ENCODE measurements at places on chromosomes 11 and 22.

DNA sequence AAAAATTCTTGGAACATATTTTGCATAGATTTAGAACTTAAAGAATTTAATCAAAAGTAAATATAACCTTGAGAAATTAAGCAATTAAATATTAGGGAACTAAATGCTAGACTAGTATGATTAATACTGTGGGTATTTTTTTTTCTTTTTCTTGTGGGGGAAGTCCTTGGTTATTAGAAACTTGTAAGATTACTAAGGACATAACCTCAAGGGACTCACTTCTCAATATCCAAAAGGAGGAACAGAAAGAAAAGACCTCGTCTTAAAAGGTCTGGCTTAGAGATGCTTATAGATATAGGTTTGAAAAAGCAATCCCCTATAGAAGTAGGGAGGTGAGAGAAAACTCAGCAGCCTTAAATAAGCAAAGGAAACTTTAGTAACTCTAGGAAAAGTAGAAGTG lies 368.5 kb downstream of the INSC start:
- no peak for DNase-seq

- DNase-seq = no peak
These were observed 134.2 kb downstream of the DSCAML1 start for GRCh38 chr11:117662671-117663269.

DNA sequence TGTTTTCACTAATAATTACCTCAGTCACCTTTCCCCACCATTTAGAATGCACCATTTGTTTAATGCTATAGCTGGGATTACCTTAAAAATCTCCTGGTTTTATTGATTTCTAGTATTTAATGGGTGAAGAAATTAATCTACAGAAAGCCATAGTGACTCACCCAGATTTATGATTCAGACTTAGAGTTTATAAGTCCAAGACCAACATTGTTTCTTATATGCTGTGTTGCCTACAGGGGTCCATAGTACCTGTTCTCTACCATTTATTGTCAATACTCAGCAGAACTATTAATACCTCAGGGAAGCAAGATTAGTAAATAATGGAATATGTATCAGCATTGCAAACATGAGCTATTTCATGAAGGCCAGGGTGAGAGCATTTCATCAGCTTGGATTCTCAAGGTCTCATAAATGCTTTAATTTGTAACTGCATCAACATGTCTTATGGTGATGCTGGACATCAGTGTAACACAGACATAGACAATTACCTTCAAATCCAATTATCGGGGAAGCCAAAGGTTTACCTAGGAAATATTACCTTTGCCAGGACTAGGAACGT lies 8.0 kb upstream of the MS4A7 start:
- DNase-seq = no peak

GRCh38 chr11:76604081-76604625 lies 66.4 kb downstream of the LRRC32 start:
- DNase-seq = no peak

DNA sequence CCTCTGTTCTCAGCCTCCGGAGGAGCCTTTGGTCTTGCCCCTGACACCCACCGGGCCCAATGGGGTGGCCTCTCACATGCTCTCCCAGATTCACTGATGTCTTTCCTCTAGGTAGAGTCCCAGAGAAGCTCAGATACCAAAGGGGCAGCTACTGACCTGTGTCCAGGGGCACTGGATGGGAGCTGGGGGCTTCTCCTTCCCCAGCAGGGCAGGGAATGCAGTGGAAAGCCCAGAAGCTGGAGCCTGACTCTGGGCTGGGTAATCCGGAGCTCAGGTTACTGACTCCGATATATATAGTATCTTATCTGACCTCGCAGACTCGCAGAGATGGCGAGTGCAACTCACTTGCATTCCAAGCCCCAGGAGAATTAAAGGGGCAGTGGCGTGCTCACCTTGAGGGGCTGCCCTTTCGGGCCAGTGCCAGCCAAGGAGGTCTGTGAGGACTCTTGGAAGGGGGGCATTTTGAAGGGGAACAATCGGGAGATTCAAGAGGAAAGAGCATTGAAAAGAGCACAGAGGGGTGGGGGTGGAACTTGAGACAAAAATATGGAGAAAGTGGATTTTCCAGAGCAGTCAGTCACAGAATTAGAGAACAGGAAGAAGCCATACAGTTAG lies 2.5 kb downstream of the USP2 start:
- no peak for DNase-seq

- peak; percentile 6 for DNase-seq
These were observed 23.2 kb downstream of the CAPN1 start for GRCh38 chr11:65204646-65205601.

- no peak for DNase-seq
These were observed 24.0 kb downstream of the PIH1D2 start for GRCh38 chr11:112049777-112050176.

DNA sequence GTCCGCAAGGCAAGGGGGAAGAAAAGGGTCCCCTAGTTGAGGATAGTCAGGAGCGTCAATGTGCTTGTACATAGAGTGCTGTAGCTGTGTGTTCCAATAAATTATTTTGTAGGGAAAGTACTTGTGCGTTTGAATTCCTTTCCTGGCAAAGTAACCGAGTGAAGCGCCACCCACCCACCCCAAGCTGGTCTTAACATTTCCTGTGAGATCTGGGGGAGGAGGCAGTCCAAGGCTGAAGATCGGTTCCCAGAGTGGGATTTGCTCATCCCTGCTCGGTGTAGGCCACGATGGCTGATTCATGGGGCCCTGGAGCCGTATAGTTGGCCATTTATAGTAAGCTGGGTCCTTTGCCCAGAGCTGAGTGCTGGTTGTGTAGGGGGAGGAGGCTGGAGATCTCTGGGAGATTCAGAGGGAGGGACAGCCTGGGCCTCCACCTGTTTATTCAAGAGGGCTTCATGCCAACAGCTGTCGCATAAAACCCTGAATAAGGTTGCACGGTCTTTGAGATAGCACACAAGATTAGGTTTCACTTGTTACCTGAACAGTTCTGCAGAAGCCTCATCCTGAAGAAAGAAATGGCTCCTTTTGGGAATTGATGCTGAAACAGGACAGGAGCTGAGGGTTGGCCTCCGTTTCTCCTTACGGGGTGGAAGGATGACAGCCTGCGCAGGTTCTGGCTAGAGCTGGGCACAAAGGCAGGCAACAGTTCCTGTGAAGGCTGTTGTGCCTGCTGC lies 2.4 kb downstream of the ATF4 start:
- peak; percentile 53 for DNase-seq

- DNase-seq = no peak
These were observed 47.6 kb downstream of the FAM83F start for GRCh38 chr22:40042312-40042711.

DNA sequence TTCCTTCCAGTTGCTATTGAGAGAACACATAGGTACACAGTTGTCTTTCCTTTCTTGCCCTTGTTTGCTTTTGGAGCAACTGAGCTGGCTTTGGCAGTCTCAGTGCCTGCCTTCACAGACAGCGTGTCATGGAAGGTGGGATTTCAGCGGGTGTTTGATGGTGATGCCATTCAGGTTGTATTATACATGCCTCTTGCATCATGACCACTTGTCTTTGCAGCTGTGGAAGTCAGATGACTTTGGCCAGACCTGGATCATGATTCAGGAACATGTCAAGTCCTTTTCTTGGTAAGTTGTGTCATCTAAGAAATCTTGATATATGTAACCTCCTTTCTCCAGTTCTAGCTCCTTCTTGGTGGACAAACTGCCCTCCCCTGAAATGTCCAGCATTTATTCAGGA lies 37.1 kb upstream of the SORL1-AS1 start:
- no peak for DNase-seq

DNA sequence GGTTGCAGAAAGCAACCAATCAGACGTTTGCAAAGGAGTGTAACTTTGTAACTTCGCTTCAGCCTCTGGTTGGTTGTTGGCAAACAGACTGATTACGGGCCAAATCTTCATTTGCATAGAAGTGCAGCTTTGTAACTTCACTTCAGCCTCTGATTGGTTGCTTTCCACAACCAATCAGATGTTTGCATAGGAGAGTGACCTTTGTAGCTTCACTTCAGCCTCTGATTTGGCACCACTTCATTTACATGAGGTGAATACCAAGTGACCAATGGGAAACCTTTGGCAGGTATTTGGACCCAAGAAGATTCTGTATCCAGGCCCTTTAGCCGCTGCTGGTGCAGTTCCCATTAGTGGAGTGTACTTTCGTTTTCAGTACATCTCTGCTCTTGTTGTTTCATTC lies 16.0 kb downstream of the USP47 start:
- no peak for DNase-seq

DNA sequence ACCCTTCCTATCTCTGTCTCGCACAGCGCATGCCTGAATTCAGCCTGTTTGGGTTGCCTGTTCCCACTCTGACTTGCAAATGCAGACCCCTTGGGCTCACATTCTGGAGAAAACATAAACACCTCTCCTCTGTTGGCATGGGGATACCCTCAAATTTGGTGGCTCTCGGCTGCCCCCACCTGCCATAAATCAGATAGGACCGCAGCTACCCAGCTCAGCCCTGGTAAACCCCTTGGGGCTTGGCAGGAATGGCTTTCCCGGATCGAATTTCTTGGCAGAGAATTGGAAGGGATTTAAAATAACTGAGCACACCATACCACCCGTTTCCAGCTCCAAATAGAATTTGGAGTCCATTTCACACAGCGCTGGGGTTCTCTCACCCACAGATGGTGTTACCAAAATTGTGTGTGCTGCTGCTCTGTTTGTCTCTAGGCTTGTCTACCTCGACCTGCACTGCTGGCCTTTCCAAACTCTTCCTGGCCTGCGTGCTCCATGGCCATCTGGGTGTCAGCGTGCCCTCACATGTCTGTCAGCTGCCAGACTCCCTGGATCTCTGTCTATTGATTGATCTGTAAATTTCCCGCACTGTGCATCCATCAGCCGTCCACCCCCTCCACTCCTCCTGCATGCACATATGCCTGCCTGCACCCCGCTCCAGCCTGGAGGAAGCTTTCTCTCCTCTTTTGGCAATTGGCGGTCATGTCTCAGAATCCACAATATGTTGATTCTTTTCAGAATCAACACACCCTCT lies 134.0 kb downstream of the NTM start:
- no peak for DNase-seq

- no peak for DNase-seq
These were observed 959.8 kb downstream of the BRD1 start for GRCh38 chr22:48867891-48868290.

GRCh38 chr11:2769409-2770095 lies 69.8 kb upstream of the KCNQ1OT1 start:
- DNase-seq = no peak

- no peak for DNase-seq
These were observed 779.7 kb upstream of the LRRC4C start for GRCh38 chr11:42239188-42239587.

- DNase-seq = no peak
These were observed 534.3 kb downstream of the KCNA4 start for GRCh38 chr11:29482510-29482909.

- DNase-seq = no peak
These were observed 16.8 kb downstream of the IGF2 start for GRCh38 chr11:2122222-2122906.

GRCh38 chr22:17780116-17780740 lies 6.0 kb upstream of the BID start:
- no peak for DNase-seq

GRCh38 chr11:95680169-95680929 lies 109.2 kb downstream of the FAM76B start:
- peak; percentile 63 for DNase-seq

- no peak for DNase-seq
These were observed 8.1 kb upstream of the PLXNB2 start for GRCh38 chr22:50315289-50316113.

- no peak for DNase-seq
These were observed 47.3 kb downstream of the QSER1 start for GRCh38 chr11:32939866-32940265.

DNA sequence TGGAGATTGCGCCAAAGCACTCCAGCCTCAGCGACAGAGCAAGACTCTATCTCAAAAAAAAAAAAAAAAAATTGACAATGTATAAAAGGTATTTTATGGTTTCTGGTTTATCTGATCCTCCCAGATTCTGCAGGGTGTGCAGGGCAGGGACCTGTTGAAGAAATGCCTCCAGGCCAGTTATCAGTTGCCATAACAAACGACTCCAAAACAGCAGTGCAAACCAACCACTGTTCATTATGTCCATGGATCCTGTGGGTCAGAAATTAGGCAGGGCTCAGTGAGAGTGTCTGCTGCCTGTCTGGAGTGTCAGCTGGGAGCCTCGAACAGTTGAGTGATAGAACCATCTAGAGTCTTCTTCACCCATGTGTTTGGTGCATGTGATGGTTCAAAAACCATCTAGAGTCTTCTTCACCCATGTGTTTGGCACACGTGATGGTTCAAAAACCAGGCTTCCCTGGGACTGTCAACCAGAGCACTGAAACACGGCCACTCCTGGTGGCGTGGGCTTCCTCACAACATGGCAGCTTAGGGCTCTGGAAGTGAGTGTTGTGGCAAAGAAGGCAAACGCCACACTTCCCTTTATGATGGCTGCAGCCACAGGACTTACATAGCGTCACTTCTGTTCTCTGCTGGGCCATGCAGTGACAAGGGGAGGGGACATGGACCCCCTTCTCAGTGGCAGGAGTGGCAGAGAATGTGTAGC lies 115.1 kb upstream of the CRYBB3 start:
- DNase-seq = no peak

- no peak for DNase-seq
These were observed 14.0 kb downstream of the P4HA3 start for GRCh38 chr11:74297484-74297883.

GRCh38 chr11:9109858-9110731 lies 18.7 kb upstream of the SCUBE2 start:
- no peak for DNase-seq

DNA sequence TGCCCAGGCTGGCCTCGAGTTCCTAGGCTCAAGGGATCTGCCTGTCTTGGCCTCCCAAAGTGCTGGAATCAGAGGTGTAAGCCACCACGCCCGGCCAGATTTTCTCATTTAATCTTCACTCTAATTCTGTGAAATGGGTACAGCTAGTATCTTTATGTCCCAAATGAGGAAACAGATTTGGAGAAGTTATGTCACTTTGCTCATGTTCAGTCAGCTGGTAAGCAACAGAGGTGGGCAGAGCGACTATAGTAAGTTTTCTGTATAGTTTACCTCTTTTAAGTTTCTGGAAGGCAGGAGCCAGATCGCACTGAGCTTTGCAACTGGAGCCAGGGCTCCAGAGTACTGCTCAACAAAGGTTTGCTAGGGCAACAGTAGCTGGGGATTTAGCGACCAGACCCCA lies 33.2 kb downstream of the RCOR2 start:
- DNase-seq = no peak

GRCh38 chr11:74388678-74389327 lies 9.4 kb downstream of the PGM2L1 start:
- peak; percentile 59 for DNase-seq

DNA sequence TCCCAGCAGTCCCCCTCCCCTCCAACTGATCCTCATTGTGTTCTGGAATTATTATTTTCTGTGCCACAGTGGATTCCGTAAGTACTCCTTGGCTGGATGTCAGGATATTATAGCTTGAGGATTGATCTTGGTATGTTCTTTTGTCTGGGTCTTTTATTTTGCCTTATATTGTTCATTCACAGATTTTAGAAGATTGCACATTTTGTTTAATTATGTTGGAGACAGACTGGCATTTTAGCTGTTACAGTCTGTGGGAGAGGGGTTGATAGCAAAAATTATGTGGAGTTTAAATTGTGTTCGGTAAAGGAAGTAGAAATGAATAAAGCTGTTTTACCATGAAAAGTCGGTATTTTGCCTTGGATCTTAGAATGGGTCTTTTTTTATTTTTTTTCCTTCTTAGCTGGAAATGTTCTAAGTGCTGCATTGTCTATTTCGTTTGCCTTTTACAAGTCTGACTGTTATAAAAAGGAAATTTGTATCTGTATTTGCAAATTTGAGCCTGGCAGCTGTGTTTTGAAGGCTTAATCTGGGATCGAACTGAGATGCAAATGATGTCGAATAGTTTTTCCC lies 141.9 kb upstream of the TTC12 start:
- no peak for DNase-seq

Measured in HCEC 1CT (cell line).